ENCODE measurements at places on chromosomes 1 and 21.

DNA sequence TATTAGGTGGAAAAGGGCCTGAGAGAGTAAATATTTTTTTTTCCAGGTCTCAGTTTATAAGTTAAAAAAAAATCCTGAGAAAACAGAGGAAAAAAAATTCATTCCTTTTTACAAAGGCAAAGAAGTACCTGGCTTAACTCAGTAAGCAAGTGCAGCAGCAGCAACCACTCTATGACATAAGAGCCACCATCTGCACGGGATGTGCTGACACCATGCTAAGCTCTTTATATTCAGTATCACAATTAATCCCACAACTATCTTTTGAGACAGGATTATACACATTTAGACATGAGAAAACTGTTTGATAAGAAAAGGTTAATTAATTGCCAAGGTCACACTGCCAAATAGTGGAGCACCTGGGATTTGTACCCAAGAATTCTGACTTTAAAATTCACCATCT, 13.4 kb upstream of the DPT start:
- DNase-seq: no peak

GRCh38 chr1:212638492-212639151, 30.1 kb downstream of the ATF3 start:
- no peak for DNase-seq

GRCh38 chr1:101221945-101222429, 14.8 kb upstream of the S1PR1 start:
- DNase-seq: no peak

DNA sequence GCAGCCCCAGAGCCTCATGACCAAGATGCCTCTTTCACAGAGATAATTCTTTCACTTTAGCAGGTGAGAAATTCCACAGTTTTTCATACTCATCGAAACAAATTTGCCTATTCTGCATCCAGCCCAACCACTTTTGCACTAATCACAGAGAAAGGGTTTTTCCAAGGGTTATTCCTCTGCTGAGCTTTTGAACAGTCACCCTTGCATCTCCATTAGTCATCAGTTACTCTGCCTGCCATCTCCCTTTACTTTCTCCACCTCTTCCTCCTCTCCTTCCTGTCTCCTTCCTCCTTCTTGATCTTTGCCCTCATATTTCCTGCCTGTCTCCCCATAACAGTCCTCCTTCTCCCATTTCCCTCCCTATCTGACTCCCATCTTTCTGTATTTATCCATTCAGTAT, 43.9 kb downstream of the FH start:
- DNase-seq: no peak

GRCh38 chr1:211336161-211336560, 9.5 kb downstream of the TRAF5 start:
- no peak for DNase-seq

DNA sequence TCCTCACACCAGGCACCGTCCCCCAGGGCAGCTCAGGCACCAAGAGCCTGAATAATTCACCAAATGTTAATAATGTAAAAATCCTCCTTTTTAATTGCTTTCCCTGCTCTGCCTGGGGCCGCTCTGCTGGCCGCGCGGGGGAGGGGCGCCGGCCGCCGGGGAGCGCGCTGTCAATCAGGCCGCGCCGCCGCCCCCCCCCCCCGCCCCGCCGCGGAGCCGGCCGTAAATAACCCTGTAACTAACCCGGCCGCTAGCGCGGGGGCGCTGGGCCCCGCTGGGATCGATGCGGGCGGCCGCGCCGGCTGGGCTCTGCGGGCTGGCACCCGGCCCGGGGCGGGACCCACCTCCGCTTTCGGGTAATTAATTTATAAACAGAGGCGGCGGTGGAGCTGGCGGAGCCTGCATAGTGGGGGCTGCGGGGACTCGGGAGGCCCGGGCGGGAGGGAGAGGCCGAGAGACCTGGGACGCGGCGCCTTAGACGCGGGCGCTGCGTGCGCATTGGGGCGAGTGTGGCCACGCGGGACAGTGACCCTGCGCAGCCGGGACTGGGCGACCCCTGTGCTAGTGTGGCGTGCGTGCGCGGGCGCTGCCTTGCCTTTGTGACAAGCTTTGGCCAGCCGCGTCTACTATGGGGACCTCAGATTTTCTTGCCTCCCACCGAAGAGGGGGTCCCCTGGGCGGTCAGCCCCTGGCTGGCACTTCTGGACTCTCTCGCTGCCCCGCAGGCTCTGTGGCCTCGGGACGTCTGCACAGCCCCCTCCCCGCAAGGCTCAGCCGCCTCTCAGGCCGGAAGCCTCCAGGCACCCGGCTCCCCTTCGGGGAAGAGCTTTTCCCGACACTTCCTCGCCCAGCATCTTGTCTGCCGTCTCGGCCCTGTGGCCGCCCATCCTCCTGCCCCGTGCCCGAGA, 16.6 kb downstream of the SAMD11 start:
- DNase-seq: no peak

DNA sequence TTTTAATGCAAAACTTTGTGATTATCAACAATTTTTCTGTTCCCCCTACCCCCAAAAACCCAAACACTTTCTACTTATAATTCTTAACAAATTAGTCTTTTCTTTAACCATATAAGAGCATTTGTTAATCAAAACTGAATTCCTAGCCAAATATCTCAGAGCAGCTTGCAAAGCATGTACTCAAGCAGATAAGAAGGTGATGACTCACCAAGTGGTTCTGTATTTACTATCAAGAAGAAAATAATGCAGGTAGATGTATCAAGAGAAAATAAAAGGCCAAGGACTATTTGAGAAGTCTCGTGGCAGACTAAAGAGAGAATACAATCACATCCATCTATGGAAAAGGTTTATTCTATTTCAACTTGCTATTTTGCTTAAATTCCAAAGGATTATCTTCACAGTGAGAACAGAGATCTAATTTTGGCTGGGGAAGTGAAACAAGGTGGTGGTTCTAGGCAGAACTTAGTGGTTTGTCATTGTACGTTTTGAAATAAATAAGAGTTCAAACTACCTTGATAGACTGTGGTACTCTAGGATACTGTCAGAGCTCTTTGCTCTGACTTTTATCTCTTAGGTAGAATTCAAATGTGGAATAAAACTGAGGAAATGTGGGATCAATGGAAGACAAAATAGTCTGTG, 94.7 kb upstream of the NRIP1 start:
- DNase-seq: no peak

GRCh38 chr1:115225993-115226685, 111.9 kb downstream of the NGF start:
- no peak for DNase-seq

- DNase-seq: no peak
These were observed 534.4 kb upstream of the PKN2 start for GRCh38 chr1:88149686-88150085.

DNA sequence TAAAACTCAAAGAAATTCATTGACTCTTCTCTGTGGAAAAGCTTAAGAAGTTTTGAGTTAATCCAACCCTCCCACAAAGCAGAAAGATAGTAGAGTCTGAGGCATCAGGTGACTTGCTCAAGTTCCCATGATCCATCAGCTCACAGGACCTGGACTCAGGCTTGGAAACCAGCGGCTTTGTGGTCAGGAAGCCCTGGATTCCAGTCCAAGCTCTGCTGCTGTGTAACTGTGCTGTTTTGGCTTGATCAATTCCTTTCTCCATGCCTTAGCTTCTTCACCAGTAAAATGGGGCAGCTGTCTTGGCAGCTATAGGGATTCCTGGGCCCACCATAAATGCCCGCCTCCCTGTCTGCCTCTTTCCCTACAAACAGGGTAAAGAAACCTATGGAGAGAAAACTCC, 180.2 kb downstream of the HIVEP3 start:
- DNase-seq: no peak

GRCh38 chr1:64122588-64122987, 80.8 kb upstream of the UBE2U start:
- DNase-seq: no peak

GRCh38 chr1:182102043-182102416, 40.5 kb upstream of the ZNF648 start:
- no peak for DNase-seq

DNA sequence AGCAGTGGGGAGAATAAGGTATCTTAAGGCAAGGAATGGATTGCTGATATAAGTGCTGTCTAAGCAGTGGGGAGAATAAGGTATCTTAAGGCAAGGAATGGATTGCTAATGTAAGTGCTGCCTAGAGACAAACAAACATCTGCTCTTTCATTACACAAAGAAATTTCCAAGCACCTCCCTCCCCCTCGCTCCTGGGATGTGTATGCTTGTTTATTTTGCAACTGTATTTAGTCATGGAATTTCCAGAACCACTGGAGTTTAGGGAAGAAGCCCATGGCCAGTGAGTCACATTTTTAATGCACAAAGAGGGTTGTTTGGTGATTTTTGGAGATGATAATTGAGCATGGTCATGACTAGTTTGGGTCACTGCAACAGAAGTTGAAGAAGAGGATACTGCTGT, 21.5 kb downstream of the PDPN start:
- no peak for DNase-seq

GRCh38 chr1:81439046-81439823, 361.5 kb upstream of the ADGRL2 start:
- DNase-seq: no peak

- DNase-seq: no peak
These were observed 1.7 kb downstream of the SEMA6C start for GRCh38 chr1:151144474-151145303.

DNA sequence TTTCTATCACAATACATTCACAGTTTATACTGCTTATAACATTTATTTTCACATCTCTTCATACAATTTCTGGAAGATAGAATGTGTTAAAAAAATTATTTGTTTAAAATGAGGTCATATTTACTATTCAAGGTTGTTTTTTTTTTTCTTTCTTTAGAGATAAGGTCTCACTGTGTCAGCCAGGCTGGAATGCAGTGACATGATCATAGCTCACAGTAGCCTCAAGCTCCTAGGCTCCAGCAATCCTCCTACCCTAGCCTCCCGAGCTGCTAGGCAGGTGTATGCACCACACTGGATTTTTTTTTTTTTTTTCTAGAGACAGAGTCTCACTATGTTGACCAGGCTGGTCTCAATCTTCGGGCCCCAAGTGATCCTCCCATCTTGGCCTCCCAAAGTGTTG, 19.0 kb upstream of the RNF11 start:
- DNase-seq: no peak

DNA sequence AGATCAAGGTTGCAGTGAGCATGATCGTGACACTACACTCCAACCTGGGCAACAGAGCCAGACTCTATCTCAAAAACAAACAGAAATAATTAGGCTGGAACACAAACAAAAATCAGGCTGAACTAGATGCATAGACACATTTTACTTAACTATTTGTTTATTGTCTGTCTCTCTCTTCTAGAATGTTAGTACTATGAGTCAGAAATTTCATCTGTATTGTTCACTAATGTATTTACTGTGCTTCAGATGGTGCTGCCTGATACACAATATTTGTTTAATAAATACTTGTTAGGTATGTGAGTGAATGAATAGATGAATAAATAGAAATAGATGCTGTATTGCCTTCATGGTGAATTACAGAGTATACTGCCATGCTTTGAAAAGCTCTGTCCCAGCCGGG, 6.0 kb upstream of the LIN28A start:
- no peak for DNase-seq

- no peak for DNase-seq
These were observed 100.8 kb upstream of the KIAA1614 start for GRCh38 chr1:180811886-180812285.

DNA sequence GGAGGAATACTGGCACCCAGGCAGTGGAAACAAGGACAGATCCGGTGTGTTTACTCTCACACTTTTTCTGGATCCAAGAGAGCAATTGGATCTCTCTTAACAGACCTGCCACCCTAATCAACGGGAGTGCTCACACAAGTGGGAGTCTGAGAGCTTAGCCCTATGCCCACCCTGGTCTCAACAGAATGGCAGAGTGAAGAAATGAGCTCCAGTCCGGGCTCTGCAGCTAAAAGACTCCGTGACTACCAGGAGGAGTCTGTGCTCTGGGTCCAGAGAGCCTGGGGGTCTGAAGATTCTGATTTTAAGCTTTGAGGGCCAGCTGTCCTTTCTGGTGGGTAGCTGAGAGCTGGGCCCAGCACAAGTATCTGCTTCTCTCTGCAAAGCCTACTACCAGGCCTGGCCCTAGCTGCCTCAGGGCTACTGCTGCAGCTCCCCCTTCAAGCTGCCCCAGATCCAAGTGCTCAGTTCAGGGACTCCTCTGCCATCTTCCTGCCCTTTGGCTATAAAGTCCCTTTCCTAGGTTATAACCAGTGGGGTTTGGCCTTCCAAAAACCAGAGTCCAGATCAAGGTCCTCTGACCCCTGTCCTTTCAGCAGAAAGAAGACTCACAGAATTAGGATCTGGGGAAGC, 3.9 kb downstream of the S100A9 start:
- DNase-seq: no peak

Data from effector memory CD8-positive, alpha-beta T cell (primary cell).